Left kidney (tissue), 8 donors: ENCODE measurements at places on chromosomes 5 and 9. TPM values are rescaled to one million over a fixed set of nuclear protein-coding genes. Genes with fewer than 3 reads are reported as not detected.

DNA sequence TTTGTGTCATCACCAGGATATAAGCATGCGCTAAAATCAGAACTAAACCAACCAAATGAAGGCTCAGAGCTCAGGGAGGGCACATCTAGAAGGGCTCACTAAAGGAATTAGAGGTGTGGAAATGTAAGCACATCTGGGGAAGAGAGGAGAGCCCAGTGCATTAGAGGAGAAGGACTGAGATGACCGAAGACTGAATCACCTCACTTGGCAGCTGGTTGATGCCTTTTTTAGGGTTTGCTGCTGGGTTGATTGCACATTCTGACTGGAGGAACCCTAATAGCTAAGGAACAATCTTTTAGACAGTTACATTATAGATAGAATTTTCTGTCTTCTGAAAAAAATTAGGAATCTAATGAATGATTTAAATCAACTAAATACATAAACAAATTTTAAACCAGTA lies 8.2 kb upstream of the IFNA21 start:
- DNase-seq: no peak

DNA sequence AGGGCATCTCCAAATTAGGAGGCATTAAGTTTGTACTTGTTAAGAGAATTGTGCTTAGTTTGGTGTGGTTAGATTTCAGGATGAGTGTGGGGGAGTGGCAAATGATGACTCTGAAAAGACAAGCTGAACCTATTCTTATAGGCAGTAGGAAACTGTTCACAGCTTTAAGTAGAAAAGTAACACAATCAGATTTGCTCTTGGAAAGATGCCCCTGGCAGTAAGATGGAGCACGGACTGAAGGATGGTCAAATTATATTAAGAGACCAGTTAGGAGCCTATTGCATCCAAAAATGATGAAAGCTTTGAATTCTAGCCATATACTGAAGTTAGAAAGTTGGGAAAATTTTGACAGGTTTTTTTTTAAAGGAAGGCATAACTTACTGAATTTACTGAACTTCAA lies 254.2 kb upstream of the MEF2C start:
- DNase-seq: no peak

RNF208 gene
- 5.8 TPM for polyA plus RNA-seq

DNA sequence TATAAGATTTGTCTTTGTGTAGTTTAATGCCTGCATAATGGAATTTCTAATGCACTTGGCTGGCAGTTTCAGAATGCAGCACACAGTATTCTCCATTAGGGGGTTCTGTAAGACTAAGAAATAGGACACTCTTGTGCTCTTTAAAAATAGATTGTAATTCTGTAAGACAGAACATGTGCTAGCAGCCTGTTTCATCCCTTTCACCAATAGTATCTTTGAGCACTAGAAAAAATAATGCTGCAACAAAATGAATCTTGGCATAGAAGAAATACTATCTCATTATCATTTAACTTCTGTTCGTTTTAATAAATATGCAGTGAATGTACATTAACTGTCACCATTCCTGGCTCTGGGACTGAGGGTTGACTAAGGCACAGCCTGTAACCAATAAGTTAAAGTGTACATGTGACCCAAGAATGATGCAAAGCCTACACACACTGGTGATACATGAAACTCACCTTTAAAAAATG lies 23.8 kb upstream of the ZNF622 start:
- DNase-seq: peak; percentile 53

GRCh38 chr5:164481270-164481669 lies 975.9 kb downstream of the MAT2B start:
- DNase-seq: no peak

DNA sequence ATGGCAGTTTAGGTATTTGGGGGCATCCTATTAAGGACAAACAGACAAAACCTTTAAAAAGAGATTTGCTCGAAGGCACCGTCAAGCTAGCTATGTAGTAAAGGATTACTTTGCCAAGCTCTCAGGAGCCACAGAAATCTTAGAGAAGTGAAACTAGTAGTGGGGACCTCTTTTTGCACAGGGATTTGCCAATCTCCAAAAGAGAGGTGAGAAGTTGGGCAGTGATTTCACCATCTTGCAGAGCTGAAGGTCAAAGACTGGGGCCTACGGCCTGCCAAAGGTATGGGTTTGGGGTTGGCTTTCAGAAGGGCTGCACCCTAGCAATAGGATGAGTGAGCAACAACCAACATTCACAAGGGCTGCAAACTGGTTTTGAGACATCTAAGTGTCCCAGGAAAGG lies 1.6 kb upstream of the FCN1 start:
- DNase-seq: no peak

CDHR2 gene
- 25.0 TPM for polyA plus RNA-seq

- DNase-seq: no peak
Observed at GRCh38 chr5:174056064-174056847, 10.8 kb downstream of the NSG2 start.

- DNase-seq: no peak
Observed at GRCh38 chr9:33318225-33318624, 27.9 kb downstream of the NFX1 start.

DNA sequence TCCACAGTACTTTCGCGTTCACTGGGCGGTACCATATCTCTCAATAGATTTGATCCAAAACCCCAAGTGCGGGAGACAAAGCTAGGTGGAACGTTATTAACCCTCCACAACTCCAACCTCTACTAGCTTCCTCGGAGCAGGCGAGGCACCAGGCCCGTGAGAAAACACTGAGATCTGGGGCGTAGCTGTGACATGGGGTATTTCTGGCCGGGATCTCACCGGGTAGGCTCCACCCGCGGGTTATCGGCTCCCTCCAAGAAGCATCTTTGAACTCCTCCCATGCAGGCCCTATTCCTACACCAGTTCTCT lies 350 bp upstream of the SLC25A46 start:
- no peak for DNase-seq

DNA sequence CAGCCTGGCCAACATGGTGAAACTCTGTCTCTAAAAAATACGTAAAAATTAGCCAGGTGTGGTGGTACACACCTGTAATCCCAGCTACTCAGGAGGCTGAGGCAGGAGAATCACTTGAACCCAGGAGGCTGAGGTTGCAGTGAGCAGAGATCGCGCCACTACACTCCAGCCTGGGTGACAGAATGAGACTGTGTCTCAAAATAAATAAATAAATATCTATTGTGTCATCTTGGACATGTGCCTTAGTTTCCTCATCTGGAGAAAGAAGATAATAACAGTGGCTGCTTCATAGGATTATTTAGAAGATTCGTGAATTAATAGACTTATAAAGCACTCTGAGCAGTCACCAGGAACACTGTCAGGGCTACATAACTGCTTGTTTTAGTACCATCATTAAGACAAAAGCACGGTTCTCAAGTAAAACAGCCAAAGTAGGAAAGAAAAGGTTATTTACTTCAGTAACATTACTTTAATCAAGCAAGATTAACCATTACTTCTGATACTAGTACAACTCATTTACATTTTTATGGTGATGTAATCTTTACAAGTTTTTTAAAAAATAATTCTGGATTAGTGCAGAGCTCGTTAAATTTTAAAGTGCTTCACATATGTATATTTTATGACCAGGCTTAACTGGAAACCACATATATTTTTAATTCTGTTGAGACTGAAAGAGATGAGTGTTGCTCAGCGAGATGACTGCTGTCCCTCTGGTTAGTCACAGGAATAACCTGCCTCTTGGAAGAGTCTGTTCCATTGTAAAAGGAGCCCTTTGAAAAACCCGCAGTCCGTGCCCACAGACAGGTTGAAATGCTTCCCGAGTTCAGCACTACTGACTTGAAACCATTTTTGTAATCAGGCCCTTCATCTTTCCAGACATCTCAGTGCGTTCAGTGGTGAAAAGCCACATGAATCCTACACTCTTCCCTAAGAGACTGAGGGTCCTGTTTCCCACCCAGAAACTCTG lies 36.7 kb downstream of the ANKH start:
- DNase-seq: no peak

DNA sequence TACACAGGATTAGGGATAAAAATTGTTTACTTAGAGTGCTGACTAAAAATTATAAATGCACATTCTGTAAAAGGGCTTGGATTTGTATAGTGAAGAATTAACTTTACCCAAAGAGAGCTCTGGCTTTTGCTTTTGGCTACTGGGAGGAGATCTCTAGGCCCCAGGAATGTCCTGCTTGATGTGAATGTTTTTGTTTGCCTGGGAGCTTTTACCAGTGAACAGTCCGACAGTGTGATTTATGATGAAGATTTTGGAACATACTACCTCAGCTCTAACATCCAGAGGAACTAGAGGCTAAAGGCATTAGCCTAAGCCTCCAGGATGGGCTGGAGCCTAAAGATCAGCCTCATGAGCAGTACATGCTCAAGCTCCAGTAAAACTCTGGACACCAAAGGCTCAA lies 103.7 kb upstream of the RFX3 start:
- no peak for DNase-seq

DNA sequence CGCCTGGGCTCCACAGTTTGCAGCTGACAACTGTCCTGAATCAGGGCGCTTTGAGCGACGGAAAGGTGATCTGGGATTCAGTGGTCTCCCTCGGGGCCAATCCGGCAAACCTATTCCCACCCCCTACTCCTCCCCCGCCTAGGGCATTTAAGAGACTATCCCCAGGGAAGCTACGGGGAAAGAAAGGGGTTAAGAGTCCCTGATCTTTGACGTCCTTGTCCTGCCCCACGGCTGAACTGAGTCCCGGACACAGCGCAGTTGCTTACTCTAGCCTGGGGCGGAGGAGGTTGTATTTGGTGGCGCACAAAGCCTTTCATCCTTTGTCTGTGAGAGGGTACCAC lies 3.4 kb downstream of the RORB start:
- DNase-seq: no peak

PROB1 gene
- 2.4 TPM for polyA plus RNA-seq

DNA sequence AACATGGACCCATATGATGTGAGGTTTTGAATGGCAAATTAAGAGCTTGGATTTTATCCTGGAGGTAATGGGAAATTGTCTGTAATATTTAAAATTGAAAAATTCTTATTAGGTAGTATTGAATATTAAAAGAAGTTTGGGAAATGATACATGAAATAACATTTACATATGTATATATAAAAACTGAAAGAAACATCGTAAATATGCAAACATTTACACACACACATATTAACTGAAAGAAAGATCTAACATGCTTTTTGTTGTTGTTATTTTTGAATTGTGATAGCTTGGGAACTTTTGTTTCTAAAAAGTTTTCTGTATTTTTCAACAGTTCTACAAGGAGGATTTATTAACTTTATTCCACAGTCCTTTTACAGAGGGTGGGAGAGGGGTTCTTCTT lies 82.8 kb upstream of the ITGA2 start:
- no peak for DNase-seq

SPINK7 gene
- polyA plus RNA-seq: 0.35 TPM

GRCh38 chr5:135714126-135714894 lies 120.2 kb upstream of the SLC25A48 start:
- no peak for DNase-seq
